Astrocyte (in vitro differentiated cells and primary cell): ENCODE measurements at places on chromosomes 5 and 9.

GRCh38 chr5:17400724-17401469 lies 97.1 kb upstream of the TAF11L2 start:
- DNase-seq, result no peak

DNA sequence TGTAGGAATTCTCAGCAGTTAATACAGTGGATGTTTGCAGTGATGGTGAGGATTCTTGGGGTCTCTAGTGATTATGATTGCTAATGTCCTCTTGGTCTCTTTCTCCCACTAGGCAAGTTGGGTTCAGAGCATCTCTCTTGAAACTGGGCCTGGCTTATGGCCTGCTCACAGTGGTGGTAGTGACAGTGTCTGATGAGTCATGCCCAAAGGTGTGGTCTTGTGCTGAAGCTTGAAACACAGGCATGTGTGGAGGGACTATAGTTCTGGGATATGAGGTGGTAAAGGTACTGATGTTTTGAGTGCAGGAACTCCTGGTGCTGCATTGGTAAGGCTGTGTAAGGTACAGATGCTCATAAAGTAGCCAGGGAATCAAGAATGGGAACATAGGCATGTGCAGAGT lies 231.1 kb downstream of the FAM170A start:
- DNase-seq, result no peak

- DNase-seq, result no peak
Measured at GRCh38 chr5:56585999-56586691, 229.2 kb upstream of the MAP3K1 start.

- DNase-seq, result no peak
Measured at GRCh38 chr5:138515556-138516245, 27.3 kb downstream of the ETF1 start.

DNA sequence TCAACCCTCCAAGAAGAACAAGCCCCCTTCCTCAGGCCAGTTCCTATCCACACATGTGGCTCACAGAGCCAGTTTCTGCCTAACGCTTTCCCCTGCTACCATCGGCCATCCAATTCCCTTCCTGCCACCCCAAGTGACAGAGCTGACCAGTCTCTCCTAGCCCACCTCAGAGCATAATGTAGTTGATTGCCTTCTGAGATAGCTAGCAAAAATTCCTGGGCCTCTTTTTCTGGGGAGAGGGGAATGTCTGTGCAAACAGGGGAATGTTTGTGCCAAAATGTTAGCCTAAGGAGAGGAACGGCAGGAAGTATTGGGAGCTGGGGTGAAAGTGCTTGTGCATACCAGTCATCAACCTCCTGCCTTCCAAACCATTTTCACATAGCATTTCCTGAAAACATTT lies 157.0 kb downstream of the PJA2 start:
- DNase-seq, result no peak

GRCh38 chr5:123157791-123158581 lies 68.9 kb downstream of the PRDM6 start:
- DNase-seq, result peak; percentile 80

DNA sequence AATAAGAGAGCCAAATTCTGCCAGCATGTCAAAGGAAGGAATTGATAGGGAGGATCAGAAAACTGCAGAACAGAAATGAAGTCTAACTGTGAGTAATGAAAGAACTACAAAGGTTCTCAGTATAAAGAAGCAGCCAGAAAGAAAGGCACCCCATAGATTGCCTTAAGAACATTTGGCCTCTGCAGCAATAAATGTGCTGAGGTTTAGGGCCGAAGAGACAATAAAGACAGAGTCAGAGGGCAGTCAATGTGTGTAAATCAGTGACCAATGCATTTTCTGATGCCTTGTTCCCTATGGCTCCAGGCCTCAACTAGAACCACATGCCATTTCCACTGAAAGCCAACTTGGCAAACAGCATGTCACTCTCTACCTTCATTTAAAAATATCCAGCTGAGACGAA lies 281.0 kb downstream of the HINT1 start:
- DNase-seq, result no peak

GRCh38 chr9:35649431-35650340 lies 1.0 kb downstream of the SIT1 start:
- DNase-seq, result peak; percentile 8

- no peak for DNase-seq
Measured at GRCh38 chr9:123735376-123735775, 194.6 kb downstream of the DENND1A start.

GRCh38 chr9:119902611-119903010 lies 533.4 kb upstream of the BRINP1 start:
- no peak for DNase-seq

GRCh38 chr9:89940625-89941024 lies 335.8 kb downstream of the GADD45G start:
- DNase-seq, result peak; percentile 39

- DNase-seq, result peak; percentile 81
Measured at GRCh38 chr9:32665101-32665500, 29.6 kb upstream of the TAF1L start.

- DNase-seq, result no peak
Measured at GRCh38 chr5:2272755-2273154, 390.0 kb upstream of the IRX4 start.

DNA sequence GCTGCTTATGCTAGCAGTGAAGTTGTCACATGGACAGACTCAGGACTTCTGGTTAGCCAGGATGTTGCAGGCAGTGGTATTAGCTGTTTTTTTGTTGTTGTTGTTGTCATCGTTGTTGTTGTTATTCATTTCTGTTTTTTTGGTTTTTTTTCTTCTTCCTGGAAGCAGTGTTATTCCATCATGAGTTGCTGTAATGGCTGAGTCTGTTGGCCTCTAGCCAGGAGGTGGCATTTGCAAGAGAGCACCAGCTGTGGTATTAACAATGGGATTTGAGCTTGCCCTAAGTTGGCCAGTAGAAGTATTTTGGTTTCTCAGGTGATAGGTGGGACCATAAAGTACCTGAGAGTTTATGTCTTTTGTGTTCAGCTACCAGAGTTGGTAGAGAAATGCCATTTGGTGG lies 561.1 kb downstream of the KCTD16 start:
- DNase-seq, result no peak

GRCh38 chr9:34575862-34576596 lies 13.5 kb downstream of the CNTFR start:
- no peak for DNase-seq

GRCh38 chr5:121741156-121741555 lies 110.5 kb upstream of the FTMT start:
- no peak for DNase-seq

GRCh38 chr5:140340605-140341121 lies 5.7 kb downstream of the HBEGF start:
- no peak for DNase-seq

- peak; percentile 78 for DNase-seq
Measured at GRCh38 chr5:137114529-137114928, 384.6 kb downstream of the SPOCK1 start.

DNA sequence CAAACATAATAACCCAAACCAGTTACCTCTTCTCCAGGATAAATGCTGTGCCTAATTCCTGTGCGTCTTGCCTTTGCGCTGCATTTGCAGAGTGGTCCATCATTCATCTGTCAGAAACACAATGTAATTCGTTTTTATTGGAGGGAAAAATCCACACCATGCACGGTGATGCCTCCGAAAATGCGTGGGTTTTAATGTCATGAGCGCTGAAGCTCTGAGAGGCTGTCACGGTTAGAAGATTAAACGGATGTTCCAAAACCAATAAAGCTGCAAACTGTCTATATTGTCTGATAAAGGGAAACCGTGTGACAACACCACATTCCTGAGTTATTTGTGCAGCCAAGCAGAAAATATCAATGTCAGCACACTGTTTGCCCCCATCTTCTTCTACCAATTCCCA lies 27.4 kb downstream of the DROSHA start:
- no peak for DNase-seq

DNA sequence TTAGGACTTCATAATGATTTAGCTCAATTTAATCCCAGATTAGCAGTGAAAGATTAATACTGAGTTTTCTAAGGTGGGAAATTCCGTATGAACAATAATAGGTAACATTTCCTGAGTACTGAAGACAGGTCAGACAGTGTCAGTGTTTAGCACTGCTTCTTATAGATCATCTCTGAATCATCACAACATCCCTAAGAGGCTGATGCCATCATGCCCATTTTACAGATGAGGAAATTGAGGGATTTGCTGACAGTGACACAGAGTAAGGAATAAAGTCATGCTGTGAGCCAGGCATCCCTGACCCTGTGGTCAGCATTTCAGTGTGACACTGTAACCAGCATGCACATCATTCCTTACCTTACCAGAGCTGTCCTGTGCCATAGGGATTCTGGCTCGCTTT lies 44.5 kb downstream of the DAPK1 start:
- no peak for DNase-seq
